ENCODE measurements at places on chromosomes 13 and 19.

GRCh38 chr13:43446126-43446525 lies 340.6 kb downstream of the ENOX1 start:
- no peak for DNase-seq

- DNase-seq = no peak
Measured at GRCh38 chr19:46192992-46193650, 36.4 kb upstream of the IGFL1 start.

GRCh38 chr13:94758436-94758960 lies 46.2 kb upstream of the SOX21 start:
- no peak for DNase-seq

GRCh38 chr13:106133025-106133424 lies 402.4 kb downstream of the EFNB2 start:
- no peak for DNase-seq

All from activated gamma-delta T cell treated with Interleukin-2 at 50 U/mL for 16 hours (primary cell).